ENCODE measurements at places on chromosomes 3 and 15.

DNA sequence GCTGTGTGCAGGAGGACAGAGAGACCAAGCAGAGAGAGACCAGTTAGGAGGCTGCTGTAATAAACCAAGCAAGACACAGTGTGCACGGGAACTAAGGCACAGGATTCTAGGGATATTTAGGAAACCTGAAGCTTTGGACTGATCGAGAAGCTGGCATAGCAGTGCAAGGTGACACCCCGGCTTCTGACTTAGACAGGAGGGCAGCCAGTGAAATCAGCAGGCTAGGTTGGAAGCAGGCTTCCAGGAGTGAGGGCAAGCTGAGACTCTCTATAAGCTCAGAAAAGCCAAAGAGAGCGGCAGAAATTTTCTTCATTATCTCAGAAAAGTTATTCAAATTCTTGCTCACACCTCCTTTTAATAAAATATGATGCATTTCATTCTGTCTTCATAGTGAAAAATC, 104.6 kb downstream of the LIPC start:
- no peak for DNase-seq

DNA sequence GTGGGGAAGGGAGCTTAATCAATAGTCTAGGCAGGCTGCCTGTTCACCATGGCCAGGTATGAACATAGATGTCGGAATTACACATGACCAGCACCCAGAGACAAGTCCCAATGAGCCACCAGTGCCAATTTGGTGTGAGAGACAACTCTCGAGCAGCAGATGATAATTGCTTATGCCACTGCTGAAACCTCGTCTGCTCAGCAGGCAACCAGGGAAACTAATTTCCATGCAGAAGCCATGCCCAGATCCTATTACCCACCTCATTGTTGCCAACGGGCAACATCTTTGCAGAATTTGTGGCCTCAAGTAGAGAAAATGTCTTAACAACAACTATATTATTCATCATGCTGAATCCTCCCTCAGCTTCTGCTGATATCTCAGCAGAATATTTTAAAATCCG, 84.9 kb downstream of the CGGBP1 start:
- no peak for DNase-seq

- no peak for DNase-seq
Observed at GRCh38 chr3:71659864-71660591, 65.2 kb downstream of the EIF4E3 start.

GRCh38 chr3:171822431-171823106, 12.3 kb upstream of the PLD1 start:
- no peak for DNase-seq

DNA sequence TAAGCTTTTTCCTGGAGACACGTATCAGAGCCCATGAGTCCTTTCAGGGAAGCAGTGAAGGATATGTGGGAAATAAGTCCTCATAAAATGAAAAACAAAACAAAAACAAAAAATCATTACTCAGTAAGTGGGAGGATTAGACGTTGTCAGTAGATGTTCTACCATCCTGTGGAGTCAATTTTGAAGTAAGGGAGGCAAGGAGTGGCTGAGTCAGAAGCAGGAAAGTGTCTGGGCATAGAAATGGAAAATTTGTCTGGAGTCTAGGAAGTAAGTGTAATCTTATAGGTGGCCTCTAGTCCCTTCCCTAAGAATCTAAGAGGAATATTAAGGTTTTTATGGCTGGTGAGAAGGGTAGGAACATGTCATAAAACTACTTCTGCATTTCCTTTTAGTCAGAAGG, 339.8 kb upstream of the SEMA6D start:
- DNase-seq: no peak

- DNase-seq: no peak
Observed at GRCh38 chr15:35813573-35813972, 267.6 kb upstream of the DPH6 start.

DNA sequence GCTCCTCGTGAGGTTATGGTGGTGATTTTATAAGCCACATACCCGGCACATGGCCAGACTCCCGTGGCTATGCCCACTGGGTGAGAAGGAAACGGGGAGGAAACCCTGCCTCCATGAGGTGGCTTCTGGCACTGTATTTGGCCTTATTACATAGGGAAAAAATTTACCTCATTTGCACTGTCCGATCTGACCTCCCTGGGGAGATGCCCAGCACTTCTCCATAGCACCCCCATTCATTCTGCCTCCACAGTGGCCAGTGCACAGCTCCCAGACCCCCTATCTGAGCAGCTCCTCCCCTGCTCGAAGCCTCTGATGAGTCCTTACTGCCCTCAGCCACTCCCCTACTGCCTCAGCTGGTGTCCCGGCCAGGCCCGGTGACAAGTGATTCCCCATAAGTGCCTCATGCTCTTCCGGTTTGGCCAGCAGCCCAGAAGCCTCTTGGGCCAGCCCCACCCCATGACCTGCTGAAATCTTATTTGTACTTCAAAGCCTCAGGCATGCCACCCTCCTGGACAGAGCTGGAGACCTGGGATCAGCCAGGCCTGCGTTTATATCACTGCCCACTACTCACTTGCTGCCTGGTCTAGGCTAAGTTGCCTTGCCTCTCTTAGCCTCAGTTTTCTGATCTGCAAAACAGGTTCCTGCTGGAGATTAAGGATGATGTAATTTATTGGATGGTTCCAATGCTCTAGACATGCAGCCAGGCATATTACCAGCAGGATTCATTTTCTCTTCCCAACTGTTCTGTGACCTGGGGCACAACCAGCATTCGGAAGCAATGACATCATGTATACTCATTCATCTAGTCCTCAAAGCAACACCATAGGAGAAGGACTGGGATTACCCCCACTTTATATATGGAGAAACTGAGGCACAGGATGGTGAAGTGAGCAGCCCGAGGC, 30.6 kb upstream of the SLC6A6 start:
- DNase-seq: no peak

DNA sequence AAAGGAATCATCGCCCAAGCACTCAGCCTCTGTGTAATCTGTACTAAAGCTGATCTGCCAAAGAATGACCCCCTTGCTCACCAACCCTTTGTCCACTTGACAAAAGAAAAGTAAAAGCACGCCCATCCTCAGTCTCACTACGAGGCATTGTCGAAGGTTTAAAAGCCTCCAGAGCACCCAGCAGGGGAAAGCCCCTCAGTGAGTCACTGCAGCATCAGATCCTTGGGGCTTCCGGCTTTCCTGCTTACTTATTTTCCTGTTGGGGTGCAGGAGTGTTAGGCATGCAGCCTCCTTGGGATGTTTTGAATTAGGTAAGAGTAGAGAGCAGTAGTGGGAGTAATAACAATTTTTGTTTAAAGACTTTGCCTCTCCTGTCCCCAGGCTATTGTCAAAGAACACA, 216.1 kb downstream of the MTHFS start:
- DNase-seq: no peak

GRCh38 chr3:45950686-45951600, 7.7 kb downstream of the CXCR6 start:
- no peak for DNase-seq

- DNase-seq: no peak
Observed at GRCh38 chr3:152960684-152961083, 125.8 kb downstream of the P2RY1 start.

DNA sequence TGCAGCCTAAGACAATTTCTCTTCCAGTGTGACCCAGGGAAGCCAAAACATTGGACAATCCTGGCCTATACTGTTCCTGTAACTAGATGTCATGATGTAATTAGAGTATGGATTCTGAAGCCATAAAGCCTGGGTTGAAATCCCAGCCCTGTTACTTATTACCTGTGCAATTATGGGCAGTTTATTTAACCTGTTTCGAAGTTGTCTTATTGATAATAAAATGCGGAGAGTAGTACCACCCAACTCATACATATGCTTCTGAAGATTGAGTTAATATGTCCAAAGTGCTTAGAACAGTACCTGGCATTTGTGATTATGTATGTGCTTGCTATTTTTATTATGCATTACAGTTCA, 30.1 kb downstream of the PPP4R2 start:
- no peak for DNase-seq

GRCh38 chr15:98923579-98923978, 84.0 kb downstream of the PGPEP1L start:
- no peak for DNase-seq

- no peak for DNase-seq
Observed at GRCh38 chr3:31836131-31837075, 144.7 kb downstream of the OSBPL10 start.

DNA sequence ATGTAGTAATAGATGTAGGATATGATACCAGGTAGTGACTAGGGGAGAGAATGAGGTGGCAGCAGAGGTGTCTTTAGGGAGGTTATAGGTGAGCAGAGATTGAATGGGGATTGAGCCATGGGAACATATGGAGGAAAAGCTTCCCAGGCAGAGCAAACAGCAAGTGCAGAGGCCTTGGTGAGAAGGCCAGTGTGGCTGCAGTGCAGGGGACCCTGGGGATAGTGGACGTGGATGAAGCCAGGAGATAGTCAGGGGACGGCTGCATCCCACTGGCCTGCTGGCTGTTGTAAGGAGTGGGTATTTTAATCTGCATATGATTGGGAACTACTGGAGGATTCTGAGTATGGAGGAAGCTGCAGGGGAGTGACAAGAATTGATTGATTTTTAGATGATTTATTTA, 62.7 kb upstream of the TRAK1 start:
- no peak for DNase-seq

- DNase-seq: peak; percentile 83
Observed at GRCh38 chr3:129026728-129027543, 25.8 kb downstream of the EFCC1 start.

DNA sequence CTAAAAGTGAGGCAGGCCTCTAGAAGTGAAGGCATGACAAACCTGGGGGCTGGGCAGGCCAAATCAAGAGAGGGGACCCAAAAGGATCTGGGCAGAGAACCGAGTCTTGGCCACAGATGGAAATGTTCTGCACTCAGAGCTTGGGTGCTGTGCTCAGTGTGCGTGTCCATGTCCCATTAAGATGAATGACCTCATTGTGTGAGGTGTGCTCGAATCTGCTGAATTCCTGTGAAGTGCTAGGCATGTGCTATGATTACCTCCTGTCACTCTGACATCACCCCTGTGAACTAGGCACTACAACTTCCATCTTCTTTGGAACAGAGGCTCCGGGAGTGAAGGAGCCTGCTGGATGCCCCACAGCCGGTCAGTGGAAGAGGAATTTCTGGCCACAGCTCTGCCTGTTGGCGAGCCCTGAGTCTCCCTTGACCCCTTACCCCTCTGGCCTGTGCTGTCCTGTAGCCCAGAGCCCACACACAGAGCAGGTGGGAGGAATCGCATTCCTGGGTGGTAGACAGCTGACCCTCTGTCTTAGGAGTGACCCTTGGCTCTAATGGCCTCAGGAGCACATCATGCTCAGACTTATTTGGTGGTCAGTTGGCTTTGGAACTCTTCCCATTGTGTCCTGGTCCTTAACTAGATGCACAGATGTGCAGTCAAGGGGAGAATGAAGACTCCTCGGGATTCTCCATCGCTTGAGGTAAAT, 67.6 kb upstream of the CTDSPL start:
- DNase-seq: no peak

DNA sequence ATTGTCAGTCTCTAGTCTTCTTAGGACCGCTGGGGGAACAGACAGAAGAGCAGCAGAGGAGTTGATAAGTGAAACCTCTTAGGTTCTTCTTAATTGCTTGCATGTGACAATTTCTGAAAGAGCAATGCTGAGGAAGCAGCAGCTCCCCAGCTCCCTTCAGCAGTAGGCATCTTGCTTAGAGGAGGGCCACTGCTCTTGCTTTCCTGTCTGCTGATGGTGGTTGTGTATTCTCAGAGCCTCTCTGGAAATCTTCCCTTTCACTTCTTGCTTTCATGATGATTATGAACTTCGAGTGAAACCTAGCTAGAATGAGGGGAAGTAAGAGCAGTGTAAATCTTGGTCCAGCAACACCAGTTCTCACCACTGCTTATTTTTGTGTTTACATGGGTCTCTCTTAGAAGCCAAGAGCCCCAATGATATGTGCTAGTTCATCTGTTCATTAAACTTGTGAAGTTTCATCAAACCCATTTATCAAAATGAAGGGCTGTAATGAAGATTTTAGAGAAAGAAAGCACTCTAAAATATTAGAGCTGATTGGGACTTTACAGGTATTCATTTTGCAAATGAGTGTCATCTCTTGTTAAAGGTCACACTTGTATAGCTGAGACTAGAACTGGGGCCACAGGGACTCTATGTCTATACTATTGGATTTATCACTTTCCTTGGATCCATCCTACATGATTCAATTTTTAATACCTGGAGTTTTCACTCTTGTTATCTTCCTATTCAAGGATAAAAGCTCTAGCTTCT, 246.7 kb downstream of the LPP start:
- no peak for DNase-seq

GRCh38 chr3:14672588-14672987, 2.4 kb upstream of the C3orf20 start:
- DNase-seq: no peak

GRCh38 chr3:10507331-10507730, 1.9 kb upstream of the ATP2B2 start:
- no peak for DNase-seq

DNA sequence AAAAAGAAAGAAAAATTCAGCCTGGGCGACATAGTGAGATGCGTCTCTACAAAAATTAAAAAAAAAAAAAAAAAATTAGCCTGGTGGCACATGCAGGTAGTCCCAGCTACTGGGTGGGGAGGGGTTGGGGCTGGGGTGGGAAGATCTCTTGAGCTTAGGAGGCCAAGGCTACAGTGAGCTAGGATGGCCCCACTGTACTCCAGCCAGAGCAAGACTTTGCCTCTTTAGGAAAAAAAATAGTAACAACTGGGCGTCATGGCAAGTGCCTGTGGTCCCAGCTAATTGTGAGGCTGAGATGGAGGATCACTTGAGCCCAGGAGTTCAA, 23.9 kb upstream of the PPP4R2 start:
- DNase-seq: no peak

GRCh38 chr3:19063936-19064335, 84.4 kb upstream of the KCNH8 start:
- no peak for DNase-seq

- DNase-seq: no peak
Observed at GRCh38 chr3:42705962-42706585, 3.5 kb upstream of the HHATL start.

DNA sequence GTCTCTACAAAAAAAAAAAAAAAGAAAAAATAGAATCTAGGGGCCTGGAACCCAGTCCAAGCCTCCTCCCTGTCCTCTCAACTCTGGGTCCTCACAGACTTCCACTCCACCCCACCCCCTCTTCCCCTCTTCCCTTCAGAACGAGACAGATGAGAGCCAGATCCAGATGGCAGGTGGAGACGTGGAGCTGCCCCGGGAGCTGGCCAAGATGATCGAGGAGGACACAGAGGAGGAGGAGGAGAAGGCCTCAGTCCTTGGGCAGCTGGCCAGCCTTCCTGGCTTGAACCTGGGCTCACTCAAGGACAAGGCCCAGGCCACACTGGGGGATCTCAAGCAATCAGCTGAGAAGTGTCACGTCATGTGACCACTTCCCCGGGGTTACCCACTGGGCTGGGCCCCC, 3.6 kb downstream of the CPLX3 start:
- DNase-seq: no peak

Data from stimulated activated CD4-positive, alpha-beta T cell treated with anti-CD3 and anti-CD28 coated beads, Interleukin-12 subunit alpha, Interleukin-12 subunit beta, amount 100 ng/mL, for 24 hours (primary cell).